ENCODE measurements at places on chromosomes 3 and 15. TPM values are rescaled to one million over a fixed set of nuclear protein-coding genes. Genes with fewer than 3 reads are reported as not detected.

Gene KCNMB3
- 0.60 TPM for total RNA-seq

Gene PAQR9
- not detected for total RNA-seq

Gene HDC
- not detected for total RNA-seq

Gene ERICH6
- 0.50 TPM for total RNA-seq

Gene HRG
- not detected for total RNA-seq

Gene FBXW12
- not detected for total RNA-seq

Gene TMEM45A
- total RNA-seq: 0.15 TPM

Gene SCG5
- 3.7 TPM for total RNA-seq

Gene MESP1
- total RNA-seq: 1.6 TPM

Gene SLC33A1
- 27.9 TPM for total RNA-seq

Gene ZNF662
- 0.25 TPM for total RNA-seq

Gene GRK7
- not detected for total RNA-seq

Gene EPHB1
- total RNA-seq: 1.2 TPM

Gene CAMP
- total RNA-seq: not detected

Gene LTF
- not detected for total RNA-seq

Gene ACTRT3
- 0.23 TPM for total RNA-seq

Gene DYNLT2B
- 23.0 TPM for total RNA-seq

Gene CD200
- 5.2 TPM for total RNA-seq

Gene IGSF11
- 1.2 TPM for total RNA-seq

Gene HYAL1
- not detected for total RNA-seq

Gene ANKUB1
- total RNA-seq: not detected

Gene CIB2
- 0.44 TPM for total RNA-seq

Gene ARHGEF26
- 0.06 TPM for total RNA-seq

Gene NEDD4
- 11.1 TPM for total RNA-seq

Gene COLQ
- 3.3 TPM for total RNA-seq

Gene GUCA1C
- total RNA-seq: not detected

Gene FGD5
- total RNA-seq: 0.15 TPM

Gene STXBP5L
- not detected for total RNA-seq

Gene GOLGA8T
- total RNA-seq: not detected

Gene MCTP2
- total RNA-seq: 17.0 TPM

Gene NPHP3
- 14.3 TPM for total RNA-seq

Gene TNFAIP8L3
- not detected for total RNA-seq

Gene NEK11
- total RNA-seq: 1.1 TPM

Gene SIDT1
- 31.6 TPM for total RNA-seq

Gene CHRNA7
- not detected for total RNA-seq

Gene GOLGA6L4
- 1.4 TPM for total RNA-seq

Gene CILP
- total RNA-seq: 0.04 TPM

Gene INSYN1
- total RNA-seq: not detected

Gene NIPA2
- 39.5 TPM for total RNA-seq

Gene TM4SF4
- not detected for total RNA-seq

Gene ZNF502
- 1.7 TPM for total RNA-seq

Gene ISY1
- 60.9 TPM for total RNA-seq

Gene RBM5
- total RNA-seq: 215 TPM

Gene GPR156
- not detected for total RNA-seq

Gene ATP8B4
- total RNA-seq: 6.8 TPM

Gene P4HTM
- total RNA-seq: 47.6 TPM

Gene POC1A
- 26.9 TPM for total RNA-seq

Gene RGMA
- total RNA-seq: 0.15 TPM

Gene SAMD7
- total RNA-seq: not detected

Gene CCRL2
- 5.8 TPM for total RNA-seq

Gene ZBTB20
- 11.4 TPM for total RNA-seq

Gene GCNT3
- not detected for total RNA-seq

Gene BCL2A1
- total RNA-seq: 14.2 TPM

Gene GABRR3
- total RNA-seq: not detected

Gene ANKRD63
- not detected for total RNA-seq
